ENCODE measurements at places on chromosomes 13 and 19.

DNA sequence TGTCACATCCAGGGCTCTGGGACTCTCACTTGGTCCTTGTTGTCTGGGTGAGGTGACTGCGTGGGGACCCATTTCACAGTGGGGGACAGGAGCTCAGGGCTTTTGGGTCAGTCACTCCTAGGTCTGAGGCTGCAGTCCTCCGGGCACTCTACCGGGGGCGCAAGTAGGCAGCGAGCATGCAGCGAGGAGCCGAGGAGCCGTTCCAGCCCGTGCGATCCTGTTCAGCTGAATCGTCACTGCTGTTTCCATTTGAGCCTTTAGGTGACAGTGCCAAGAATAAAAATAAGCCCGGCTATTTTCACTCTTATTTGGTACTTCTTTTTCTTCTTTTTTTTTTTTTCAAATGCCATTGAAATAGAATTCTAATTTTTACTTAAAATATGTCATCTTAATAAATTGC lies 126.5 kb downstream of the ZNF536 start:
- no peak for DNase-seq

DNA sequence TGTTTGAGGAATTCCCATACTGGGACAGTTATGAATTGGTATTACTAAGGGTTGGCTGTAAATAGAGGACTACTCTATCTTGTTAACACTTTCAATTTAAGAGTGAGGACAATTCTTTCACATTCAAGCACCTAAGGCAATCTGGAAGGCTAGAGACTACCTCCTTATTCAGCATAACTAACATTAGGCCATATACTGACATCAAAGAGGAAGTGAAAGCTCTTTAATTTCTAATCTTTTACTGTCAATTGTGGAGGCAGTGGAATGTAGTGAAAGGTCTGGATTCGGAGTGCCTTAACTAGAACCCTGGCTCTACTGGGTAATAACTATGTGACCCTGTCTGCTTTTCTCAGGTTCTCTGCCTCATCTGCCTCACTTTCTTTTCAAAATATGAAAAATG lies 134.0 kb downstream of the UFM1 start:
- no peak for DNase-seq

DNA sequence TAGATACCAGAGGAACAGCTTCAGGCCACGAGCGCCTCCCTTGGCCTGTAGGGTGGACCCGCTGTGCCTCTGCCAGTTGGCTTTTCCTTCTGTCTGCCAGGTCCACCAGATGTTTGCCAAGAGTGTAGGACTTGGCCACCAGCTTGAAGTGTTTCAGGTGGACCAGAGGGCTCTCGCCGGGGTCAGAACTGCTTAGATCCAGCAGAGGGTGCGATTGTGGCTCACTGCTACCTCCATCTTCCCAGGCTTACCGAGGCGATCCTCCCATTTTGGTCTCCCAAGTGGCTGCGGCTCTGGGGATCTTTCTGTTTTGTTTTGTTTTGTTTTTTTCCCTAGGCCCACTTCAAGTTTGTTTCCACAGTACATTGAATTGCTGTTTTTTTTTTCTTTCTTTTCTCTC lies 23.0 kb upstream of the ZNF730 start:
- DNase-seq: no peak

DNA sequence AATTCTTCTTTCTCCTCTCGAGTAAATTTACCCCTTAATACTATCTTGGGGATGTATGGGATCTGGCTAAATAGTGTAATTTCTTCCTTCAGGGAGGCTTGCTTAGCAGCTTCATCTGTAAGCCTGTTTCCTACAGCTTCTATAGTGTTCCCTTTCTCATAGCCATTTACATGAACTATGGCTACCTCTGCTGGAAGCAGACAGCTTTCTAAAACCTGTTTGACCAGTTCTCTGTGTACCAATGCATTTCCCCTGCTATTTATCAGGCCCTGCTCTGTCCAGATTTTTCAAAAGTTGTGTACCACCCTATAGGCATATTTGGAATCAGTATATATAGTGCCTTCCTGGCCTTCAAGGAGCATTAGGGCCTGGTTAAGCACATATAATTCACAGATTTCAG lies 113.6 kb upstream of the PCDH9 start:
- DNase-seq: no peak

DNA sequence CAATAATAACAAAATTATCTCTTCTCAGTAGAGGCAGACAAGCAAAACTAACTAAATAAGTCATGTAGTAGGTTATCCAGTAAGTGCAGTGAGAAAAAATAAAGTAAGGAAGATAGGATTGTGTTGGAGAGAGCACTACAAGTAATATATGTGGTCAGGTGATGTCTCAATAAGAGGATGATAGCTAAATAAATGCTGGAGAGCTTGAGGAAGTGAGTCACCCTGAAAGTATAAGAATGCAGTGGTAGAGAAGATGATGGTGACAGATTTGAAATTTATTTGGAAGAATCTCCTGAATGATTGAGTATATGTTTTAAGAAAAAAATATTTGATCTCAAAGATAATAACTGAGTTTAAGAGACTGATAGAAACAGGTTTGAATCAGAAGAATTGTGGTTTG lies 152.2 kb upstream of the PRR20A start:
- no peak for DNase-seq

GRCh38 chr13:44810061-44810840 lies 179.0 kb downstream of the NUFIP1 start:
- no peak for DNase-seq

GRCh38 chr19:6271721-6272410 lies 7.9 kb downstream of the MLLT1 start:
- DNase-seq: peak; percentile 42

Measured in fibroblast of skin of left biceps (primary cell).